Dorsolateral prefrontal cortex (tissue), 122 donors: ENCODE measurements at places on chromosomes 2 and 18. TPM values are rescaled to one million over a fixed set of nuclear protein-coding genes. Genes with fewer than 3 reads are reported as not detected.

DNA sequence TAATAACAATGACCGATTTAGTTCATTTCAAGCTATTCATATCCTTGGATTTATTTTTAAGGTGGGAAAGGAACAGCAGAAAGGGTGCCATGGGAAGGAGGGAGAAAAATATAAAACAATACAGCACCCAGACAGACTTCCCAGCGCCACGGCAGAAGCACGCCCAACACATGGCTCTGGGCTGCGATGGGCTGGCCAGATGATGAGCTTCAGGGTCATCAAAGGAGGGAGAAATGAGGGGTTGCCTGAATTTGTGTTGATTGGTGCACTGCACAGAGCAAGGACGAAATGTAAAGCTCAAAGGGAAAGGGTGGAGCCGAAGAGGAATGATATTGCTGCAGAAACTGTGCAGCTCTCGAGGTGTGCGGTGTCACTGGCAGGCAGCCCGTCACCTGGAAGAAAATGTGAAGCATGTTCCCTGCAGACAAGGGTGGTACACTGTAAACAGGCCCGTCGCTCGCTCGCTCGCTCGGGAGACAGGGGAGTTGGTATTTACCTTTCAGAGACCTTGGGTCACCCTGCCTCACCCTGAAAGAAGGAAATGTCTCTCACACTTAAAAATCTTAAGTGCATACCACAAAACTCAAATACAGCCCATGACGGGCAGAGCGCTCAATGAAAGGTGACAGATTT is 195.5 kb upstream of the CTAGE1 start:
- DNase-seq: no peak

DNA sequence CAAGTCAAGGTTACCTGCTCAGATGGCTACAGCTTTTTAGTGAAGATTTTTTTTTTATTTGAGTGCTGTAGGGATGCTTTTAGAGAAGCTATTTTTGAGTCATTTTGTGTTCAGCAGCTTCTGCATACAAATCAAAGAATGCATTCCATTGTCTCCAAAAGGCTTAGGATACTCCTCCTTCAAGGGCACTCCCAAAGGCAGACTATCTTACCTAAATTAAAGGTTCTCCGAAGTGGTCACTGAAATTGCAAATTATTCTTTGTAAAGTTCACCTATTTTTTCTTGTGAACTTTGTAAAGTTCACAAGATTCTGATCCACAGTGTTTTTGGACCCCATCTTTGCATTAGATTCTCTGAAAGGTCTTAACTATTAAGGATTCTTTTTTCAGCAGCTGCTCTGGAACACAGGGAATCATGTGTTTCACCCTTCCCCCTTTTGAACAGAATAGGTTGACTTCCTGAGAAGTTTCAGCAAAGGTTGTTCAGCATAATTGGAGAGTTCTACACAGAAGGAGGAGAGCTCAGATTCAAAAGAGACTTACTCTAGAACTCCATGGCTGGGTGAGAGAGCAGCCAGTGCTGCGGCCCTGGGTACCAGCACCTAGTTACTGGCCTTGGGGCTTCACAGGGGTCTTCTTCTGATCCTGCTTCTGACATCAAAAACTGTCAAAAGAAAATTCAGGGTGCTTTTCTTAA is 14.5 kb downstream of the CLIP4 start:
- no peak for DNase-seq

GRCh38 chr2:28326469-28326805 is 66.2 kb upstream of the FOSL2 start:
- DNase-seq: no peak

- DNase-seq: no peak
These were observed 125.9 kb downstream of the CCDC85A start for GRCh38 chr2:56309626-56310170.

DNA sequence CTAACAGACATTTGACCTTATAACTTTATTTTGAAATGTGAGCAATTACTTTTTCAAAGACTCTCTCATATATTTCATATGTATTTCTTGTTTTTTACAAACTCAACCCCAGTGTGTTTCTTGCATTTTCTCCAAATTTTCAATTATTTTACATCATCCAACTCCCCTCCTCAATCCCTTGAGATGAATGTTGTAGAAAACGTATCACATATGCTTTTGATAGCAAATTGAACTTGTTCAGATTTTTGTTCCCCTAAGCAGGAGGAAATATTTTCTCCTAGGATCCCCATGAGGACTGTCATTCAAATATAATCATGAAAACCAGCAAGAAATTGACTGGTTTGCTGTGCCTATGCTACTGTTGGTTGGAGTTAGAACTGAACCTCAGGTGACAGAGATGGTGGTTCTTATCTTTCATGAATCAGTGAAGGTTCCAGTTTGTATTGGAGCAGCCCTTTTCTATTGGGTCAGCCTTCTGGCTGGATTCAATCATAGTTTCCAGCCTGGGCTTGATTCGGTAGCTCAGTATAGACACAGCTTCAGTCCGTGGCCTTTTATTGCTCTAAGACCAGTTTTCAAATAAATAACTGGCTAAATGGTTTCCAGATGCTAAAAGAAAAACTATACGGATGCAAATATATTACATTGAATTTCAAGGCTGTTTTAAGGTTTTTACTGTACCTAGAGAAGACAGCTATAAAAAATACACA is 591.0 kb downstream of the EPHA4 start:
- no peak for DNase-seq

DNA sequence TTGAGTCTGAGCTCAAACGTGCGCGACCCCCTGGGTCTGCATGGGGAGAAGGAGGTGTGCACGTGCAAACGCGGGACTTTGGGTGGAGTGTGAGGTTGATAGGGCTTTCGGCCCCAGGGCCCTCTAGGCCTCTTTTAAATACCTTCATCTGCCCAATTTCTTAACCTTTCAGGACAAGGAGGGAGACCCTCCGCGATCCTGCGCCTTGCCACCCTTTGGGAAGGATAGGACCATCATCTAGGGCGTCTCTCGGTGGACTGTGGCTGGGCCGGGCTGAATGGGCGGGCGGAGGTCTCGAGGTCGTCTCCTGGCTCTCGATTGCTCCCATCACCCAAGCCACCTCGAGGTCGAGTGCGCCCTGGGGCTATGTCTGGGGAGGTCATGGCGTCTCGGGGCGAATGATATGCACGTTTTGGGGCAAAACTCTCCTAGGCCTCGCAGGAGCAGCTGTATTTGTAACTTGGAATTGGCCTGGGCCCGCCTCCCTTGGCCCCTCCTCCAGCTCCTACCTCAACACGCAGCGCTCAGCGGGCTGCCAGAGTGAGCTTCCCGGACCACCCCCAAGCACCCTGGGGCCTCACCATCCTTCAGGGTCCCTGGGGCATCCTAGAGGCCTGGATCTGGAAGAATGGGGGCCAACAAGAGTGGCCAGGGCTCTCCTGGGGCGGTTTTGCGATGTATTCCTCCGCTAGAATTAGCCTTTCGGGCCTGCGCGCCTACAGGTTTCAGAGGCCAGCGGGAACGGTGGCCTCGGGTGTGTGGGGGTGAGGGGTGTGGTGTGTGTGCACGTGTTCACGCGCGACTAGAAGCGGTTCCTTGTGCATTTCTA is 8.7 kb upstream of the SIX3 start:
- DNase-seq: no peak

GRCh38 chr2:203786549-203787351 is 80.3 kb downstream of the CD28 start:
- no peak for DNase-seq

GRCh38 chr18:12744103-12744502 is 41.3 kb downstream of the PSMG2 start:
- DNase-seq: no peak

DNA sequence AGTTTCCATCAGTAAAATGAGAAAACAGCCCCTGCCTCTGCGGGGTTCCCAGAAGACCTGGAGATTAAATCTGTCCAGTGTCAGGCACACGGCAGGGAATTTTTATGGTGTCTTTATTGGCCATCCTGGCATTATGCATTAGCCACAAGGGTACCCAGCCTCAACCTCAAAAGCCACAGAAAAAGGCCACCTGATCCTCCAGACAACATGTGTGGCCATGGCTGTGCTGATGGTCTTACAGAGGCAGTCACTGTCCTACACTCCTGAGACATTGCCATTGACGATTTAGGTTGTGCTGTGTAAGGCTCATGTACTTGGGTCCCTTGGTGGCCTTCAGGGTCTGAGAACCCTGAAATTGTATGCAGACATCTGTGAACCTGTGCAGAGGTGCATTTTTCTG is 115.6 kb downstream of the SMAD7 start:
- no peak for DNase-seq

The AGXT gene
- total RNA-seq: not detected

The PSMA8 gene
- not detected for total RNA-seq

The IL36B gene
- total RNA-seq: not detected

GRCh38 chr2:170139276-170139967 is 38.5 kb upstream of the MYO3B start:
- no peak for DNase-seq

The MROH2A gene
- total RNA-seq: not detected

DNA sequence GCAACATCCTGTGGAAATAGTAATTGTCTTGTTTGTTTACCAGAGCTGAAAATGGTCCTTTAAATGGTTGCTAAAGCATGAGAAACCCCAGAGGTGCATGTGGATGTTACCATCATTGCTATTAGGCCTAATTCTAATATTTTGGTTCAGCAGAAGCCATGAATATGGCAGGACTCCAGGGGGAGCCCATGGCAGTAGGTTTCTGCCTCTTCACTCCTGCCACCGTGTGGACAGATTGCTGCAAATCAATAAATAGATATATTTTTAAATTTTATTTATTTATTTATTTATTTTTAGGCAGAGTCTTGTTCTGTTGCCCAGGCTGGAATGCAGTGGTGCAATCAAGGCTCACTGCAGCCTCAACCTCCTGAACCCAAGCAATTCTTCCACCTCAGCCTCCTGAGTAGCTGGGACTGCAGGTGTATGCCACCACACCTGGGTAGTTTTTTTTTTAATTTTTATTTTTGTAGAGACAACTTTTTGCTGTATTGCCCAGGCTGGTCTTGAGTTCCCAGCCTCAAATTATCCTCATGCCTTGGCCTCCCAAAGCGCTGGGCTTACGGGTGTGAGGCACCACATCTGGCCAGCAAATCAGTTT is 54.9 kb upstream of the CAPN13 start:
- DNase-seq: peak; percentile 55

- no peak for DNase-seq
These were observed 17.0 kb upstream of the TMEM18 start for GRCh38 chr2:694174-694573.

The ACMSD gene
- not detected for total RNA-seq

GRCh38 chr2:209917154-209917771 is 85.2 kb upstream of the RPE start:
- no peak for DNase-seq

- DNase-seq: no peak
These were observed 205.9 kb upstream of the STK17B start for GRCh38 chr2:196376984-196377877.

DNA sequence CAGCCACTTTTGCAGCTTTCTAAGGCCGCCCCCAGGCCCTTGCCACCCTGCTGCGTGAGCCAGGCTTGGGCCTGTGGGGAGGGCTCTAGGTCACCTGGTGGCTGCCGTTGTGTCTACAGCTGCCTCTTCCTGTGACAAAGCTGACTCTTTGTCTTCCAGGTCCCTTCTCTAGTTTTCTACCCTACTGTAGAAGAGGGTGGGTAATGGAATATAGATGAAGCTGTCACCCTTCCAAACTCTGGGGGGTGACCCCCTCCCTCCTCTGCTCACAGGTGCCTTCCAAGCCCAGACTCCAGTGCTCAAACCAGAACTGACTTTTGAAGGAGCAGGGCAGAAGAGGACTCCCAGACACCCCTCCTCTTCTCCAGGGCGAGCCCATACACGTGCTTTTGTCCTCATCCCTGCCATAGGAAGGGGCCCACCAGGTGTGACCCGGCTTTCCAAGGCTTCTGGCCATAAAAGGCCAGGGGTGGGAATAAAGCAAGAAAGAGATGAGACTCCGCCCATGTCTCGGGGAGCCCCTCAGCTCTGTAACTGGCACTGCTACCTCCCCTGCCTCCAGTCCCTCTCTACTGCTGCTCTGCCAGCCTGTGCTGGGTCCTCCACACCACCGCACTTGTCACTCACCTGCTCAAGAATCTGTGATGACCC is 17.9 kb upstream of the SDC1 start:
- no peak for DNase-seq

GRCh38 chr2:235744161-235744560 is 250.3 kb downstream of the AGAP1 start:
- DNase-seq: no peak

DNA sequence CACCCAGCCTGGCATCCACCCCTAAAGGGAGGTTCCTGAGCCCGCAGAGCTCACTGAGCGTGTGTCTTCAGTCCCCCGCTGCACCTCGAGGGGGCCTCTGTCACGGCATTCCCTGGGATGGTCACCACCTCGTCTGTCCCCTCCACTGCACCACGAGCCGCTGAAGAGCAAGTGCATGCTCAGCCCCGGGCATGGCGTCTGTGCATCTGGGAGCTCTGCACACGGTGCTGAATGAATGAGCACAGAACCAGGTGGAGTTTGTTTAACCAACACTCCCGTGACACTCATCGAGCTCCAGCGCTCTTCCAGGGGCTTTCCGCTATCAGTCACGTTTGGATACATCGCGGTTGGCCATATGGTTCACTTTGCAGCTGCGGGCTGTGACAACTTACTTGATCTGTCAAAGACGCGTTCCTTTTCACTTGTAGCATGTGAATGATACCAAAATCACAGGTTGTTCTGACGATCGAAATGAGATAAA is 9.2 kb downstream of the ALLC start:
- peak; percentile 29 for DNase-seq

- DNase-seq: no peak
These were observed 67.0 kb upstream of the ITGB6 start for GRCh38 chr2:160267022-160267421.

The CSRNP3 gene
- total RNA-seq: 98.1 TPM

DNA sequence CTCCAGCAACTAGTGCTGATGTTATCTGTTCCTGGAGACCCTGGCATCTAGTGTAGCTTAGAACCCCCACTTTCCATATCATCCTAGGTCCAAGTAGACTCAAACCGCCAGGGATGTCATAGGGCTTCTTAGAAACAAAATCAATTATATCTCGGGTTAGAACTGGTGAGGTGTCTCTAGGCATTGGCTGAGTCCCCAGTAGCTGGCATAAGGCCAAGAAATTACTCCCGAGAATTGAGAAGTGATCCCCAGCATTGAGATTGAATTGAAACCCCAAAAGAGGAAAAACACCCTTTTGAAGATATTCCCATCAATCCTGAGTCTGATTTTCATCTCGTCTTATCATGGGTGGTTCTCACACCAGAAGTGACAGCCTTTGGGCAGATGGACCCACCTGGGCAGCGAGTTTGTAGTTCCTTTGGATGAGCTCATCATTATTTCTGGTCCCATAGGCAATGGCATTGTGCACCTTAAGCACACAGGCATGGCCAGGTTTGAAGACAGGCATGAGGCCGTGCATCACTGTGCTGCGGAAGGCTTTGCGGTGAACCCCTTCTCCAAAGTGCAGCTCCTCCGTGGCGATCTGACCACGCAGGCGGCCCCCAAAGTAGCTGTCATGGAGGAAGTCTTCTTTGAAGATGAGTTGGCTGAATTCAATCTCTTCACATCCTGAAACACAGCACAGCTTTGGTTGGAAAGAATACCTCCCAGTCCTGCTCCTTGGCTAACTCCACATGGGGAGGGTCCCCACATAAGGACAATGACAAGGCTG is 112.2 kb downstream of the ALPK2 start:
- DNase-seq: no peak
